ENCODE measurements at places on chromosomes 12 and 14.
A peak's percentile ranks its signal among the peaks of the same experiment; 100 is the strongest.

DNA sequence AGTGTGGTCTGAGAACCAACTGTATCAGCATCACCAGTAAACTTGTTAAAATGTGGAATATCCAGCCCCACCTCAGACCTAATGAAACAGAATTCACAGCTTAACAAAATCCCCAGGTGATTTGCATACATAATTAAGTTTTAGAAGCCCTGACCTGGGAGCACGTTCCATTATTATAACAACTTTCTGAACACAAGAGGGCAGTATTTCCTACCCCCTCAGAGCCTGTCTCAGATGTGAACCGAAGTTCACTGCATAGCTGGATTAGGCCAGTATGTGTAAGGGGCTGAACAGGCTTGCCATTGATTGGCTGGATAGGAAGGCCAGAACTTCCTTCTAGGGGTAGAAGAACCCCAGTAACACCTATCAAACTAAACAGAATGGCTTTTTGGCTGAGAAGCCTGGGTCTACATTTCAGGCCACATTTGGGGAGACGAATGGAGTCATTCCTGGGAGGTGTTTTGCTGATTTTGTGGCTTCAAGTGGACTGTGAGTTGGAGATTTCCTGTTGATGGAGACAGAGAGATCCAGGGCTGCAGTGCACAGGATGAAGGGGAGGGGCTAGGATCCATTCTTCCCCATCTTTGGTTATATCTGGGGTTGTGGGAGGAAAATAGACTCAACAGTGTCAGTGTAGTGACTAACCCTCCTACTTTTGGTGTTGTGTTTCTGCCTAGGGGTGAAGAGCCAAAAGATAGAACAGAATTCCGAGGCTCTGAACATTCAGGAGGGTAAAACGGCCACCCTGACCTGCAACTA is 94.7 kb upstream of the OR4E1 start:
- no peak for DNase-seq

GRCh38 chr12:67786086-67786485 is 137.5 kb downstream of the DYRK2 start:
- no peak for DNase-seq

DNA sequence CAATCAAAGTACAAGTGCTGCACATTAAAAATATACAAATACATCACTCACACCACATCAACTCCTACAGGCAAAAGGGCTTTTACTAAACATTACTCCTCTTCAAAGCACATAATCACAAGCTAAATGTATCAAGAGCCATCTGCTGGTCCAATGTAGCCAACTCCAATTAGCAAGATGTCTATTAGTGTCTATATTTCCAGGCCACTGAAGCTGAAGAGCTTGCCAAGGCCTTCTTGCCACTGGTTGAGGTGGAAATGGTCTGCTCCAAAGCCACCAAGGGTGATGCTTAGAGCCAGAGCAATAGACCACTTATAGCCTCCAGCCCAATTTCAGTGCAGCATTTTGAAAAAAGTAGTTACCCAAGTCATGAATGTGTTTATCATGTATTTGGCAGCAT is 54.4 kb downstream of the RASSF9 start:
- DNase-seq = no peak

DNA sequence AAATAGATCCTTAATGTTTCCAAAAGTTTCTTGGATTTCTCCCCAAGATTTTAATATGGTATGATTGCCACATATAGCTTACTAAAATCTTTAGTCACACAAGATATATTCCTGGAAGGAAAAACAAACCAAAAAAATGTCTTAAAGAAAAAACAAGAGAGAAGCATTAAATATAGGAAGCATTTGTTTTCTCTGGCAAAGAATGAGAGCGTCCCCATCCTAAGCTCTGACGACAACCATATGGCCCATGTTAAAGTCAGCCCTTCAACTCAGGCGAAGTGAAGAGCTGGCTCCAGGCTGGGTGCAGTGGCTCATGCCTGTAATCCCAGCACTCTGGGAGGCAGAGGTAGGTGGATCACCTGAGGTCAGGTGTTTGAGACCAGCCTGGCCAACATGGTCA is 35.6 kb downstream of the GCH1 start:
- DNase-seq = peak; percentile 37

DNA sequence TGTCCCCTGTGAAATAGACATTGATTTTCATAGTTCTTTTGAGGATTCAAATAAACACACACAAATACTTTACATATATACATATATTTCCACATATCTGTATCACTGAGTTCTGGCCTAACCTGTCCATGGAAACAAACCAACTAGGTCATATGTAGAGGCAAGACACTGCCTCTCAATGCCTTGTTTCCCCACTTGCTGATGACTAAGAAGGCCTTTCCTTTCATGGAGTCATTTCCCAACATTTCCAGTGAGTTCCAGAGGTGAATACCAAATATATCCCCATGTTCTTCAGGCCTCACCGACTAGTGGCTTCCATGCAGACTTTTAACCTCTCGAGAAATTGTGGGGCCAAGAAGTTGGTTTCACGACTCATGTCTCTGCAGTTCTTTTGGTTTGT is 120.8 kb downstream of the DNAI7 start:
- DNase-seq = no peak

GRCh38 chr14:88955455-88955854 is 131.0 kb downstream of the TTC8 start:
- peak; percentile 73 for DNase-seq

DNA sequence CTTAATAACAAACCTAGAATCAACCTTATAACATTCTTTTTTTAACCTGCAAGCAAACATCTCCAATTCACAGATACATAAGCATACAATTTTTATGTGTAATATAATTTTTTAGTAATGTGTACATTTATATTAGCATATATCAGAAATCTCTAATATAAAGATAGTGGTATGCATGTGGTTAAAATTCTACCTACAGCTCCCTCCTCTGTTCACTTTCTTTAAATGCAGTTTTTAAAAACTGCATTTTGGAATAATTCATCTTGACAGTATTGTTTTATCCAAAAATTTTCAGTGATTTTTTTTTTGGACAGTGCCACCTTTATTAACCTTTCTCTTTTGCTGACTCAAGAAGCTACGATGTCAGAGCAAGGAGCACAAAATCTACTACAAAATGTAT is 13.2 kb upstream of the RXYLT1 start:
- DNase-seq = no peak

Data from right hindlimb (tissue), 1 donor.